Urinary bladder (tissue), 4 donors: ENCODE measurements at places on chromosomes 5 and 9.

DNA sequence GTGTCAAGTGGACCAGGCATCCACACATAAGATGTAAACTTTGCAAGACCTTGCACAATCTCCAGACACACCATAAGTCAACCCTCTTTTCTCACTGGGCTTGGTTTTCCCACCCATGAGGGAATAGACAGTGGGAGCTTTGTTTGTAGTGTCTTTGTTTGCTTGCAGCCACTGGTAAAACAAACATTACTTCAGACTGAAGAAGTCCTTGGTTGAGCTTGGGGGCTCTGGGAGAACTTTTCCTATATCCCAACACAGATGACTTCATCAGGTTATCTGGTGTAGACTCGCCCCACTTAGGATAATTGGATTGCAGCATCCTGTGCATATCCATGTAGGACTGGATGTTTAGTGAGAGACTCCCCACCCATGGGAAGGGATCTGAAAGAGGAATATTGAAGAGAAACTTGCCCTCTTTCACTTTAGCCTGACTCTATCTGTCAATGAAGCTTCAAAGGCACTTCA, 11.5 kb upstream of the ADGRV1 start:
- no peak for DNase-seq

DNA sequence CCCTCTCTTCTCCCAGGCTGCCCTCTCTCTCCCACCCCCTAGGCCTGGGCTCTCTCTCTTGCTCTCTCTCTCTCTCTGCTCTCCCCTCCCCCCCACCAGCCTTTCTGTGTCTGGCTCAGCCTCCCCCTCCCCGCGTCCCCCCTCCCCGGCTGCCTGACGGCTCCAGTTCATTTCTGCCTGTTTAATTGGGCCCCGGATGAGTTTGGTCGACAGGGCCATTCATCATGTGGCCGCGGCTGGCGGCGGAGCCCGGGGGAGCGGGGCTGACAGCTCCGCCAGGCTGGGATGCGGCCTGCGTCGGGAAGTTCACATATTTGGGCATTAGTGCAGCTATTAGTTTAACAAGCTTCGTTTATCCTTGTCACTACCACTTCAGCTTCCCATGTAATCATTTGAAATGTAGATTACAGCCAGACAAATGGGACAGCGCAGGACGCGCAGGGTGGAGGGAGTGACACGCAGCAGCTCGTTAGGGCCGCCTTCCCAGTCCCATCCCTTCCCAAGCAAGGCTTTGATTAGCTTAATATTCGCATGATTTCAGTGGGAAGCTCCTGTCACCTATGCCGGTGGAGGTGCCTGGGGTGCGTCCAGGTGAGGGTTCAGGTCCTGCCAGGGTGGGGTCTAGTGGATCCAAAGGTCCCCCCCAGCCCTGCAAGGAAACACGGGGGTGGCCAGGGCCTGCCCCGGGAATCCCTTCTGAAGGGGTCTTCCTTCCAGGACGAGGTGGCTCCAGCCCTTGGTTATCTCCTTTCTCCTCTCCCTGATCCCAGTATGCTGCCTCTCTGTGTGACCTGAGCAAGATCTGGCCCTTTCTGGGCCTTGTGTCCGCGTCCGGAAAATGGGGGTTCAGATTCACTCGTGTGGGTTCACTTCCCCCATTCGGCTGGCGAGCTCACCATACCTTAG, 214.8 kb downstream of the PAX5 start:
- DNase-seq: no peak

- no peak for DNase-seq
Measured at GRCh38 chr5:137575211-137575610, 76.1 kb upstream of the SPOCK1 start.

DNA sequence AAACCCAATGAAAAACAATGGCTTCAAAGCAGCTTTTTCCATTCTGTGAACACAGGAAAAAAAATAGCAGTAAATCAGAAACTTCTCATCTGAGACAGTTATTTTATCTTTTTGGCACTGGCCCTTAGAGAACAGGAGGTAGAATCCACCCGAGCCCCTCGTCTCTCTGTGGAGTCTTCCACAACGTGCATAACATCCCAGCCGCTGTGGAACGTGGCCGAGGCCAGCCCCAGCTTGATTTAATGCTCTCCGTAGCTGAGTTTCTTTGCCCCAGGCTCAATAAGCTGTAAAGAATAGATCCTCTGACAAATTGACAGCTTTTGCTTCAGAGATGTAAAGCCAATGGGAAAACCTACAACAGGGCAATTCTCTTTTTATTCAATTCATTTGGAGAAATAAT, 107.9 kb upstream of the DAP start:
- DNase-seq: no peak

GRCh38 chr9:127876764-127877562, 512 bp downstream of the AK1 start:
- no peak for DNase-seq

GRCh38 chr9:135663451-135663770, 302 bp downstream of the LCN9 start:
- DNase-seq: no peak

GRCh38 chr9:34544035-34544434, 21.2 kb upstream of the ENHO start:
- DNase-seq: no peak

- DNase-seq: no peak
Measured at GRCh38 chr9:91150998-91151717, 210.6 kb downstream of the AUH start.

DNA sequence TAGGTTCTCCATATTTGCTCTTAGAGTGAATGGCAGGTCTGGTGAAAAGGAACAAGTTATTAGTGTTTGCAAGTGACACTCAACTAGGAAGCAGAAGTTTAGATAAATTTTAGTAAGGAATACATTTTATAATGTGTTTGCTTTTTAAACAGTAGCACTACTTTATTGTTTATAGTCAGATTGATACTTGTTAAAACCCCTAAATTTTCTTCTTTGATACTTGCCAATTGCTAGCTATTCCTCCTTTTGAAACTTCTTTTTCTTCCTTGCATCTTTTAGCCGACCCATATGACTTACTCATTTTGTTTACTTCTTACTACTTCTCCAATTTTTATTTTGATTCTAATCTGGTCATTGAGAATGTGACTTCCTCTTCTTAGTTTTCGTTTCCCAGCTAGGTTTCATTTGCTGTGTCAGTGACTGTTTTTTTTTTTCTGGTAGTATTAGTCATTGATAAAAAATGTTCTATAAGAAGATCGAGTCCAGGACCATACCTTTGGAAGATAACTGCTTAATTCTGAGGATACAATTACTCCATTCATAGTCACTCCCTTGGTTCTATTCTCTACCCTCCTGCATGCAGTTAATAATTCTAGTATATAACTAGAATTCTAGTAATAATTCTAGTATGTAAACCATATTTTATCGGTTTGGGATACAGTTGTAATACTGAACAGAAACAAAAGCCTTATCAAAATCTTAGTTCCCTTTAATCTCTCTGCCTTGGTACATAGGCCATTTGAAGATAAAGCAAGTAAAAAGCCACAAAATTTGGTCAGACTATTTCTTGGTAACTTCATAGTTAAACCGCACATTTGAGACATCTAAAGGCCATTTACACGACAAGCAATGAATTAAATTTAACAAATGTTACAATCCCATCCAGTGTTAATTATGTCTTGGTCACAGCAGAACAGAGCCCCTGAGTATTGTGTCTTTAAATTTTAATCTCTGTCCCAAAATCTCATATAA, 2.8 kb upstream of the RICTOR start:
- no peak for DNase-seq

DNA sequence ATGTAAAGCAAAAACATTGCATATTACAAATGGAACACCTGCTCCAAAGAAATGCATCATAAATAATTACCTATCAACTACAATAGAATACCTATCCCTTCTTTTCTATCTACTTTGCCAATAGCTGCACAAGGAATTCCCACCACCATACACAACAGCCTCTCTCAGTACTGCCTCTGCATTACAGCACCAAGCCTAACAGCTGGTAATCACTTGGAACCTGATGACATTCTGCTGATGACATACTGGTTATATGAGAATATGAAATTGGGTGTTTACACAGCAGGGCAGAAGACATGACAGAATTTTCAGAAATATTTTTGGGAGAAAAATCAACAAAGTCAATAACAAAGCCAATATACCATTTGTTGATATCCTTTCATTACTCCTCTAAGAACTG, 43.2 kb downstream of the PSMB7 start:
- DNase-seq: no peak

DNA sequence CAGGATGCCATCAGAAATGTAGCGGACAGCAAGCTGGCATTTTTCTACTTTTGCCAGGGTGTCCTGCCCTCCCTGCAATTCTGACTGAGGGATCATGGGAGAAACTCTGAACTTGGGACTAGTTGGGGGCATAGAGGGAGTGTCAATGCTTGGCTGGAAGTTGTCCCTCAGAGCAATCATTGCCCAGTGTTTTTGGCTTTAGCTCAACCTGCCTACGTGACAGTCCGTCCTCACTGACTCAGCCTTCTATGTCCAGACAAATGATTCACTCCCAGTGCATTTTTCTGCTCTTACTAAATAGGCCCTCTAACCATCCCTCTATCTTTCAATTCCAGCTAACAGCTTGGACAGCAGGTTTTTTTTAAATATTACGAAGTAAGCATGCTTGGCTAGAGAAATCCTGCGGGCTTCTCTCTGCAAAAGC, 627.4 kb downstream of the TLR4 start:
- DNase-seq: no peak

- no peak for DNase-seq
Measured at GRCh38 chr5:52892242-52892878, 96.8 kb upstream of the ITGA2 start.

- no peak for DNase-seq
Measured at GRCh38 chr5:90144625-90145327, 264.8 kb downstream of the CETN3 start.

- no peak for DNase-seq
Measured at GRCh38 chr9:136051453-136051836, 43.6 kb downstream of the NACC2 start.

GRCh38 chr5:95784514-95785302, 37.8 kb downstream of the GLRX start:
- DNase-seq: no peak

DNA sequence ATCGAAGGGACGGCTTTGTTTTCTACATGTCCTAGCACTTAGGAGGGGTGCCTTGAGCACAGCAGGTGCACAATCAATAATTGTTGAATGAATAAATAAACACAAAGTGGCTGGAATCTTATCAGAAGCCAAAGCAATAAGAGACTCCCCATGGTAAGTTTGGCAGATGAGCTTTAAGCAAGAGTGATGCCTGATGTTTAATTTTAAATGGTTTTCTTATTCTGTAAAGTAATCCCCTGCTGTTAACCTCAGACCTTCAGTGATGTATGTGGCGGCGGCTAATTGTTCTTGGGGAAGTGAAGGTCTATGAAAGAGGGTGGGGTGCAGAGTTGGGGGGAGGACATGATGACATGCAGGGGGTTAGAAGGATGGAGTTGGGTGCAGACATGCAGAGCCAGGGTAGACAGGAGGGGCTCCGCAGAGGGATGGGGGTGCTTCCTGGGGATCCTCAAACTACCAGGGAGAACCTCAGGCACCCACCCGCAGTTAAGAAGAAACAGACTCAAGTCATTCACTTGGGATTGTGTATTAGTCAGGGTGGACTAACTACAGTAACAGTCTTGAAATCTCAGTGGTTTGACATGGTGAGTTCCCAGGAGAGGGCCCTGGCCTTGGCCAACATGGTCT, 65.7 kb upstream of the SHB start:
- no peak for DNase-seq

DNA sequence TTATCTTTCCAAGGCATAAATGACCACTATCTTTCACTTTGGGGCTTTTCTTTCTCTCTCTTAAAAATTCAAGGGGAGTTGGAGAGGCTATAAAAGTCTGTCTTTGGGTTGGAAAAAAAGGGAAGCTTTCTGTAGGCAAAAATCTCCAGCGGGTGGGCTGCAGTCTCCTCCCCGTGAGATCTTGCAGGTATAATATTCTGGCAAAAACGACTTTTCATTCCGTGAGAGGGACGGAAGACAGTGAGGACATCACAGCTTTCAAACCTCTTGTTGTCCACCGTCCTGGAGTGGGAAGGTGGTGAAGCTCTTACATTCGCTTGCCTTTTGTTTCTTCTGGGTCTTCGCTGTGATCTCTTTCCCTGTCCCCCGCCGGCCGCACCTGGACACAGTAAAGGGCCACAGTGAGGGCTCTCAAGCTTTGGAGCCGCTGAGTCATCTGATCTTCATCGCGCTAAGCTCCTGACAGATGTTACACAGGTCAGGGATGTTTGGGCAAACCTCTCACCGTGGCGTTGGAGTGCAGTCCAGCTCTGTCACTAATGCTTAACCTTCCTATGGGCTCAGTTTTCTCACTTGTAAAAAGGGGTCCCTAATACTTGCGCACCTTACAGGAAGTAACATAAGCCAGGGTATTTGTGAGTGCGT, 61.9 kb upstream of the MEGF10 start:
- no peak for DNase-seq

GRCh38 chr5:91223886-91224285, 159.2 kb downstream of the ARRDC3 start:
- DNase-seq: no peak

DNA sequence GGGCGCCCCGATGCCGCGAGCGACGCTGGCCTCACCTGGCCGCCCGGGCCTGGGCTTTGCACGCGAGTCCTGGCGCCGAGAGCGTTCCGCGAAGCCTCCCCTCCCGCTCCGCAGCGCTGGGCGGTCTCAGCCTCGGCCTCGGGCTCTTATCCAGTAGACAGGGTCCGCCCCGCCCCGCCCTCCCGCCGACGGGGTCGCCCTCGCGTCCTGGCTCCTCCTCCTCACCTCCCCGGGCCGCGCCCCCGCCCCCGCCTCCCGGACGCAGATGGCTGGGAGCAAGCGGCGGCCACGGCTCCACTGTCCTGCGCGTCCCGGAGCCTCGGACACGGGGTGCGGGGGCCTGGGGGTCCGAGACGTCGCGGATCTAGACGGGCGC, at the start of gene SLC6A3:
TSS of gene SLC6A3 (minus strand) at position 128 of the 376 bp plus-strand sequence. CDS start 2,243 bp downstream, outside the sequence.
- DNase-seq: no peak

DNA sequence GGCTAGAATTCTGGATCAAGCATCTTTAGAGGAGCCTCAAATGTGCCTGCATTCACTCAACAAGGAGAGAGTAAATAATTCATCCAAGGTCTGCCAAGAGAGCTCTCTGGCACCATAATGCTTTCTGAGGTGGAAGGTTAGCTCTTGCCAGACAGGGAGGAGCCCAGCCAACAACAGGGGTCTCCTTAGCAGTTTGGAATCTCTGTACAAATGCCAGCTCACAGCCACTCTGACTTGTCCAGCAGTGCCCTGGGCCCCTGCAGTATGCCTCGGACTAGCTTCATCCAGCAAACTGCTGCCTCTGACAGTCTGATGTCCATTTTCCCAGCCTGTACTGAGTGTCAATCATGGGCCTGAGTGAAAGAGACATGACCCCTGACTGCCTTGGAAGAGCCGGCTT, 127.2 kb upstream of the SLC44A1 start:
- no peak for DNase-seq

- peak; percentile 28 for DNase-seq
Measured at GRCh38 chr9:16727452-16728136, 142.9 kb downstream of the BNC2 start.

GRCh38 chr9:97415146-97415545, 3.2 kb downstream of the TDRD7 start:
- DNase-seq: no peak
